Adrenal gland (tissue), 19 donors: ENCODE measurements at places on chromosomes 12 and 14. TPM values are rescaled to one million over a fixed set of nuclear protein-coding genes. Genes with fewer than 3 reads are reported as not detected.

DNA sequence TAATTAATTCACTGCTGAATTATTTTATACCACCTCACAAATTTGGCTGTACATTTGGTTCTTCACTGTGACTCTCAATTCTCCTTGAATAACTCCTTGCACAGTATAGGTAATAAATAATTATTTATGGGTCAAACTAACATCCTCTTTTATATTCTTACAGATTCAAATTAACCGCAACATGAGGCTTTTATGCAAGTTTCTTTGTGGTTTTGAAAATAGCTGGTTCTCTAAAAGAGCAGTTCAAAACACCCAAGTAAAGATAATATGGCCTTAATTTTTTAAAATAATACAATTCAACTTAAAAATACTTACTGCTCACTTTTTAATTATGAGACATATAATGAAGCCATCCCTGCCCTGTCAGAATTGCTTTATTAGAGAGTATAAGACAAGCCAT lies 12.9 kb upstream of the TRIM9 start:
- H3K27ac ChIP-seq, result no peak overlapping the region
- no peaks in the 10 kb centered on the region for H3K27me3 ChIP-seq
- H3K4me1 ChIP-seq, result no peaks in the 10 kb centered on the region
- DNase-seq, result no peak
- H3K36me3 ChIP-seq, result no peaks in the 10 kb centered on the region

The GARIN6 gene
- total RNA-seq, result not detected

DNA sequence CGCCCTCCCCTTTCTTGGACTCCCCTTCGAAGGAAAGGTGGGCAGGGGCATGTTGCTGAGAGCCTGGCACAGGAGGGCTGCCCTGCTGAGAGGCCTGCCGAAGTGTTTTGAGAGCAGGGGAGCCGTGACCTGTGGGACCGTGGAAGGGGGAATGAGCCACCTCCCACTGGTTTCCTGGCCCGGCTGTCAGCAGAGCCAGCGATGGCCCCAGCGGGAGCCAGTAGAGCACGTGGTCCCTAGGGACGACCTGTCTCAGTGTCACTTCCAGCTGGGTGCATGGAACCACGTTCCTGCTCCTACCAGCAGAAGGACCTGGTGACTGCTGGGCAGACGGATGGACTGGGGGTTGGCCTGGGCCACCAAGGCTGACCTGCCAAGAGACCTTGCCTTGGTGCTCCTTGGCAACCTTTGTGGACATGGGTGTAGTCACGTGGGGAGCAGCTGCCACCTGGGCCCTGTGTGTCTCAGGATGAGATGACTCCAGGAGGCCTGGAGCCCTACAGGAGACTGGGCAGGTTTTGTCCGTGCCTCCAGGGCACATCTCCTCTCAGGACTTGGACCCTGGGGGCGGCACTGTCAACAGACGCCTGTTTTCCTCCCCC lies 34.6 kb downstream of the BEGAIN start:
- peaks cover 5% of the 10 kb centered on the region for H3K4me1 ChIP-seq
- no peak for DNase-seq
- H3K4me3 ChIP-seq, result no peak overlapping the region
- H3K27me3 ChIP-seq, result no peaks in the 10 kb centered on the region
- H3K36me3 ChIP-seq, result no peaks in the 10 kb centered on the region
- H3K27ac ChIP-seq, result no peak overlapping the region

GRCh38 chr12:78559886-78560285 lies 304.7 kb upstream of the SYT1 start:
- no peak overlapping the region for H3K4me3 ChIP-seq
- no peaks in the 10 kb centered on the region for H3K4me1 ChIP-seq
- H3K36me3 ChIP-seq, result no peaks in the 10 kb centered on the region

GRCh38 chr14:55693904-55694303 lies 113.9 kb downstream of the KTN1 start:
- no peak for DNase-seq
- no peak overlapping the region for H3K27ac ChIP-seq
- H3K4me3 ChIP-seq, result no peak overlapping the region
- no peaks in the 10 kb centered on the region for H3K36me3 ChIP-seq

The MMP14 gene
- 118 TPM for total RNA-seq

DNA sequence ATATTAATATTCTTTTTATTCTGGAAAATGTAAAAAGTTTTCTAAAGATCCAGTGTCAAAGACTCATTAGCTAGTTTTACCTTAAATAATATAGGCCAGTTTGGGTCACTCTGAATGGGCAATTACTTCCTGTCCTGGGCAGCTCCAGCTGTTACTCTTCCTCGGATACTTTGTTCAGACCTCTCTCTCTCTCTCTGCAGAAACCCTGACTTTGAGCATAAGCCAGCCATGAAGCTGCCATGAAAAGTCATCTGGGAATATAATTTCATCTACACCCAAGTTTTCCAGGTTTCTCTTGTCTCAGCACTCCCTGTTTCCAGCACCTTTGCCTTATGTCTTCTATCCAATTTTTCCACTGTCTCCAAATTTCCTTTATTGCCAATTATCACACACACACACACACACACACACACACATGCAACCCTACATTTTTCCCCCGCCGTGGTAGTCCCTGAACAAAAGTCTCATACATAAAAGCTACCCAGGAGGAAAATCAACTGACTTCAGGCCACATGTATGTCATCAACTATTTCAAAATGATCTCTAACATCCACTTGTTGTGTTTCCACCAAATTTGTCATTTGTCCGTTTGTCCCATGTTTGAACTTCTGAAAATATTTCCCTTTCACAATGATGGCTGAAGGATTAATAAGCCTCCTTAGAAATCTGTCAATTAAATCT lies 318.1 kb downstream of the SSPN start:
- H3K4me3 ChIP-seq, result no peak overlapping the region
- no peaks in the 10 kb centered on the region for H3K4me1 ChIP-seq
- no peak overlapping the region for H3K27ac ChIP-seq
- DNase-seq, result no peak

The KRT77 gene
- not detected for total RNA-seq

GRCh38 chr14:61602733-61603077 lies 92.6 kb upstream of the HIF1A start:
- no peak overlapping the region for H3K27ac ChIP-seq
- H3K4me3 ChIP-seq, result no peak overlapping the region
- no peaks in the 10 kb centered on the region for H3K36me3 ChIP-seq
- H3K4me1 ChIP-seq, result no peaks in the 10 kb centered on the region
- H3K27me3 ChIP-seq, result no peaks in the 10 kb centered on the region
- DNase-seq, result no peak

GRCh38 chr12:10491766-10492165 lies 13.9 kb upstream of the EIF2S3B start:
- no peaks in the 10 kb centered on the region for H3K4me1 ChIP-seq
- no peak overlapping the region for H3K27ac ChIP-seq
- H3K27me3 ChIP-seq, result peaks cover 8% of the 10 kb centered on the region
- no peaks in the 10 kb centered on the region for H3K36me3 ChIP-seq
- DNase-seq, result no peak
- H3K4me3 ChIP-seq, result no peak overlapping the region

DNA sequence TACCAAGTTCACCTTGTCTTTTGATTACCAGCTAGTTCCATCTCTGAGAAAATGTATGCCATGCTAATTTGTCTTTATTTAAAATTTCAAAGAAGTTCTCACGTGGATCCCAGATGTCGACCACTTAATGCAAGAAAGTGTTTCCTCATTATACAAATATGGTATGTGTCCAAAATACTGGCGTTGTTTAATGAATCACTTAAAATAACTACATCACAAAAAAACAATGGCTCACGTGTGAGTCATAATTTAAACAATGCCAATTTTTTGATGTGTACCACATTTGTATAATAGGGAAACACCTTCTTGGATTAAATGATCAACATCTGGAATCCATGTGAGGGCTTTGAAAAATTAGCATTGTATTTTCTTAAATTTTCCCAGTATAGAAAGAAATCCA lies 40.8 kb downstream of the DBX2 start:
- H3K36me3 ChIP-seq, result no peaks in the 10 kb centered on the region
- no peaks in the 10 kb centered on the region for H3K27me3 ChIP-seq
- no peak overlapping the region for H3K27ac ChIP-seq

DNA sequence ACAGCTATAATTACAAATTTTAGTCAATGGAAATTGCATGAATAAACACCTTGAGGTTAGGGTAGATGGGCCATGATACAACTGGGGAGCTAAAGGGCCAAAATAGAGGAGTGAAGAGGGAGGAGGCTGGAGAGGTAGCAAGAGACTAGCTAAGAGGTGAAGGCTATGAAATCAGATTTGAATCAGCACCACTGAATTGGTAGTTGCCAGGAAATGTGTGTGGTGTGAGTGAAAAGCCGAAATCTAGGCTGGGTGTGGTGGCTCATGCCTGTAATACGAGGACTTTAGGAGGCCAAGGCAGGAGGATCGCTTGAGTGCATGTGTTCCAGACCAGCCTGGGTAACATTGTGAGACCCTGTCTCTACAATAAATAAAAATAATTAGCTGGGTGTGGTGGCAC lies 22.7 kb downstream of the YY1 start:
- no peak overlapping the region for H3K4me3 ChIP-seq
- peaks cover 27% of the 10 kb centered on the region for H3K36me3 ChIP-seq
- DNase-seq, result no peak
- peaks cover 37% of the 10 kb centered on the region for H3K4me1 ChIP-seq

The NTF3 gene
- total RNA-seq, result 0.69 TPM

The TBX5 gene
- not detected for total RNA-seq

The BCL11B gene
- 0.55 TPM for total RNA-seq

DNA sequence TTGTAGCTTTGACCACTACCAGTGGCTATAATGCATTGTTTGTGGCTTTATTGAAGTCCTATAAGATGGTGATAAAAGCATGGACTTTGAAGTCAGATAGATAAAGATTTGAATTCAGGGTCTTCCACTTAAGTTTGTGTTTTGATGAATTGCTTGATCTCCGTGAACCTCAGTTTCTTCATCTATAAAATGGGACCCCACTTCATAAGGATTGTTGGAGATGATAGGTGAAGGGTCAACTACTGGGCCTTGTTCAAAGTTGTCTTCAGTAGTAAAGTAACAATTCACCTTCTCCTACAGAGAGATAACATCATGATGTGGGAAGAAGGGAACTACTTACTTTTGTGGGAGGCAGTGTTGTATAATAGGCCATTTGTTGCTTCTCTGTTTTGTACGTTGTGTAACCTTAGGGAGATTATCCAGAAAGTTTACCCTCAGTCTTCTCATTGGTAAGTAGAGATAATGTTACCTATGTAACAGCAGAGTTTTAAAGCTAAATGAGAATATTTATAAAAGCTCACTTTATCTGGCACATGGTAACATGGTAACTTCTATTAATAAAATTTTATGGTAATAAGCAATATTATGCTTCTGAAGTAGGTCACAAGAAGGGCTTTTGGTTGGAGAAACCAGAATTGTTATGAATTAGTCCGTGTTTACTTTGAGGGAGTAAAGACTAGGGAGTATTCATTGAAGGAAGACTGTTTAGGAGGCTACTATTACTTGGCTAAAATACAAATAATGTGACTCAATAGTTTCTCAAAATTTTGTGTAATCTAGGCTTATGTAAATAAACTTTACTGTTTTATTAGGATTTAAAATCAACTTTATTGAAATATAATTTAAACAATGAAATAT lies 15.1 kb downstream of the ADIPOR2 start:
- H3K4me1 ChIP-seq, result peaks cover 64% of the 10 kb centered on the region
- DNase-seq, result no peak
- no peaks in the 10 kb centered on the region for H3K27me3 ChIP-seq
- H3K4me3 ChIP-seq, result no peak overlapping the region

DNA sequence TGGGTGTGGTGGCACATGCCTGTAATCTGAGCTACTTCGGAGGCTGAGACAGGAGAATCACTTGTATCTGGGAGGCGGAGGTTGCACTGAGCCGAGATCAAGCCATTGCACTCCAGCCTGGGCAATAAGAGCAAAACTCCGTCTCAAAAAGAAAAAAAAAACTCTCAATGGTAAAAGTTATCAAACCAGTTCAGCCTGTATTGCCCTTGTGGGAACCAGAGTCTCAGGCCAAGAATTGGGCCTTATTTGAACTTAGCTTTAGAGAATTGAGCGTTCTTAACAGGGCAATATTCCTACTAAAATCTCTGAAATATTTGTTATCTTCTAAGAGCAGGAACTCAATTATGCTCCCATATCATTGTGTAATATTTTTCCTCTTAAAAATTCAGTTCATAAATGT lies 7.7 kb upstream of the MDM2 start:
- peak; percentile 30 for DNase-seq
- H3K36me3 ChIP-seq, result no peaks in the 10 kb centered on the region
- H3K27ac ChIP-seq, result no peak overlapping the region
- H3K4me3 ChIP-seq, result no peak overlapping the region
- H3K27me3 ChIP-seq, result no peaks in the 10 kb centered on the region
- no peaks in the 10 kb centered on the region for H3K4me1 ChIP-seq

DNA sequence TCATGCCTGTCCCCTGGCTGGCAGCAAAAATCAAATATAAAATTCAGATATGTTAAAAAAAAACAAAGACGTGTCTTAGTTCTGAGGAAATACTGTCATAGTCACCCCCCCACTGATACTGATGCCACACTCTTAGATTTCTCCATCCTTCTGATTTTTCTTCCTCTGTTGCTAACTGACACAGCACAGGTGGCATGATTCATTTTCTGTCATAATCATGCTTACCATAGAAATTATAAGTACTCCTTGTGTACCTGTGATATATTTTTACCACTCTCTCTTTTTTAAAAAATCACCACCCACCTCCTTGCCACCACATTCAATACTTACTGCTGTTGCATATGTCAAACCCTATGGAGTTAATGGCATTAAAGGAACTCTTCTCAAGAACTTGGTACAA lies 209.2 kb downstream of the PPM1H start:
- H3K27me3 ChIP-seq, result no peaks in the 10 kb centered on the region
- H3K4me3 ChIP-seq, result no peak overlapping the region
- DNase-seq, result no peak
- H3K36me3 ChIP-seq, result no peaks in the 10 kb centered on the region
- H3K27ac ChIP-seq, result no peak overlapping the region

The ALKBH2 gene
- 22.6 TPM for total RNA-seq

- no peak overlapping the region for H3K27ac ChIP-seq
- H3K4me3 ChIP-seq, result no peak overlapping the region
- H3K36me3 ChIP-seq, result no peaks in the 10 kb centered on the region
- no peak for DNase-seq
Measured at GRCh38 chr14:91681118-91681517, 50.8 kb downstream of the CATSPERB start.

GRCh38 chr12:58596381-58596780 lies 323.9 kb downstream of the LRIG3 start:
- H3K4me3 ChIP-seq, result no peak overlapping the region
- DNase-seq, result no peak
- H3K27me3 ChIP-seq, result no peaks in the 10 kb centered on the region
- H3K4me1 ChIP-seq, result no peaks in the 10 kb centered on the region

DNA sequence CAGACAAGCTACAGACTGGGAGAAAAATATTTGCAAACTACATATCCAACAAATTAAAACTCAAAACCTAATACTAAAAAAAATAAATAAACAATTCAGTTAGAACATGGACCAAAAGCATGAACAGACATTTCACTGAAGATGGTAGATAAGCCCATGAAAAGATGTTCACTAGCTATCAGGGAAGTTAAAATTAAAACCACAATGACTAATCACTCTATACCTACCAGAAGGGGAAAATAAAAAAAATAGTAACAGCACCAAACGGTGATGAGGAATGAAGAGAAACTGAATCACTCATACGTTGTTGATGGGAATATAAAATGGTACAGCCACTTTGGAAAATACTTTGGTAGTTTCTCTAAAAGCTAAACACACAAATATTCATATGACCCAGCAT lies 31.1 kb upstream of the DHRS7 start:
- H3K4me1 ChIP-seq, result no peaks in the 10 kb centered on the region
- no peaks in the 10 kb centered on the region for H3K36me3 ChIP-seq
- no peak for DNase-seq
- no peak overlapping the region for H3K4me3 ChIP-seq
